Skeletal muscle cell (primary cell): ENCODE measurements at places on chromosomes 3 and 15.
A peak's percentile ranks its signal among the peaks of the same experiment; 100 is the strongest.

- no peak for DNase-seq
Observed at GRCh38 chr3:24538891-24539290, 44.2 kb upstream of the THRB start.

DNA sequence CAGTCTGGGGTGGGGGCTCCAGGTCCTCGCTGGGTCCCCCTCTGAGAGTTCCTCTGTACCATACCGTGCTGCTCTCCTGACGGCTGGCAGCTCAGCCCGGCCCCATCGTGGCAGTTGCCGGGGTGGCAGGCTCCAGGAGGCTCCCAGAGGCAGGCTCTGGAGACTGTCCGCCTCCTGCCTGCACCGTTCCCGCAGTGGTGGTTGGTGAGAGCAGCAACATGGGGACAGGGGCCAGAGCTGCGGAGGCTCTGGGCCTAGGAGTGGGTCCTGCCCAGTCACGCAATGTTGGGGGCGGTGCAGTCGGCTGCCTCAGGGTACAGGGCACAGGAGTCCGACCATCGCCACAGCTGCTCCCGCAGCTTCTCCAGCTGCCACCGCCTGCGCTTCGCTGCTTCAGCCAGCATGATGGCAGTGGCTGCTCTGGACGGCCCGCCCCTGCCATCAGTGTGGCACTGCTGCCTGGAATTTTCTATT lies 492.7 kb downstream of the AGBL1 start:
- DNase-seq: no peak

DNA sequence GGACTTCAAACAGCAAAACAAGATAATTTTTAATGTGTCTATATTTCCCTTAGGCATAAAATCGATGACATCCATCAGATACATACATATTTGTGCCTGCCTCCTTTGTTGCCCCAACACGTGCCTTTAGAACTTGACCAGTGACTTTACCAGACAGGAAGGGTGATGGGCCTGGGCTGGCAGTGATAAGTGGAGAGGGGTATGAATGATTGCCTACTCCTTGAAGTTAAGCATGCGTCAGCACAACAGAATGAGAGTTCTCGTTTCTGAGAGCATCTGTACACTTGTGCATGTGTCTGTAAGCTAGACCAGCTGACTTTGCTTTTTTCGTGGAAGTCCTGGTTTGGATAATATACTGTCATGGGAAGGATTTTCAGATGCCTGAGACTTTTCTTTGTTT lies 54.9 kb upstream of the COL6A6 start:
- no peak for DNase-seq

GRCh38 chr3:39989746-39990145 lies 180.3 kb downstream of the MYRIP start:
- no peak for DNase-seq

- DNase-seq: no peak
Observed at GRCh38 chr3:139198929-139199328, 144.9 kb upstream of the MRPS22 start.

DNA sequence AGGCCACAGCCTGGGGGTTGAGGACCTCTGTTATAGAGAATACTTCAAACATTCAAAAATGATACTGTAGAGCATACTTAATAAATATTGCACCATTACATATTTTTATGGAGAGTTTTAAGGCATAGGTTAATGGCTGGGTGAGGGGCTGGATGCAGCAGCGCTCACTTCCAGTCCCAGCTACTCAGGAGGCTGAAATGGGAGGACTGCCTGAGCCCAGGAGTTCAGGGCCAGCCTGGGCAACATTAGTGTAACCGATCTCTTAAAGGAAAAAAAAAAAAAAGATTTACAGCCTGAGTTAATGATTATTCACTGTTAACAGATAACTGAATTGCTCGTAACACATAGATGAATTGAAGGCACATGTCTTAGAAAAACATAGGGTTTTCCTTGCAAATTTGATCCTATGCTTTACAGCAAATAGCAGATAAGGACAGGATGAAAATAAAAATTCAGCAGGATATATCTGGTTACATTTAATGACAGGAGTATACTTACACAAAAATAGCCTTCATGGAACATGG lies 282.9 kb downstream of the TBC1D5 start:
- DNase-seq: no peak

DNA sequence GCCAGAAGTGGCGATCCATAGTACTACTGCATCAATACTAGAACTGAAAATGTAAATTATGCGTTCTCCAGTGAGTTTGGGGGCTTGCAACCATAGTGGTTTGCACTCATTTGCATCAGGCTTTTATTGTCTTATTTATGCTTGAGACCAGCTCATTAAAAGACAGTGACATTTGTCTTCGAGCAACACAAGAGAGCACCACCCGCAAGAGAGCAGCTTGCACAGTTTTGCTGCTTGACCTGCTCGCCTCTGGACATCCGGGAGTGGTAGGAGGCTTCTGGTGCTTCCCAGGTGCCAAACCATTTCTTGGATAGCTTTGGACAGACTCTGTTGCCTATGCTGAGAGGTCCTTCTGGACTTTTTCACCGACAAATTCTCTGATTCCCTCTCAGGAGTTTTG lies 294.6 kb downstream of the MEX3B start:
- no peak for DNase-seq

DNA sequence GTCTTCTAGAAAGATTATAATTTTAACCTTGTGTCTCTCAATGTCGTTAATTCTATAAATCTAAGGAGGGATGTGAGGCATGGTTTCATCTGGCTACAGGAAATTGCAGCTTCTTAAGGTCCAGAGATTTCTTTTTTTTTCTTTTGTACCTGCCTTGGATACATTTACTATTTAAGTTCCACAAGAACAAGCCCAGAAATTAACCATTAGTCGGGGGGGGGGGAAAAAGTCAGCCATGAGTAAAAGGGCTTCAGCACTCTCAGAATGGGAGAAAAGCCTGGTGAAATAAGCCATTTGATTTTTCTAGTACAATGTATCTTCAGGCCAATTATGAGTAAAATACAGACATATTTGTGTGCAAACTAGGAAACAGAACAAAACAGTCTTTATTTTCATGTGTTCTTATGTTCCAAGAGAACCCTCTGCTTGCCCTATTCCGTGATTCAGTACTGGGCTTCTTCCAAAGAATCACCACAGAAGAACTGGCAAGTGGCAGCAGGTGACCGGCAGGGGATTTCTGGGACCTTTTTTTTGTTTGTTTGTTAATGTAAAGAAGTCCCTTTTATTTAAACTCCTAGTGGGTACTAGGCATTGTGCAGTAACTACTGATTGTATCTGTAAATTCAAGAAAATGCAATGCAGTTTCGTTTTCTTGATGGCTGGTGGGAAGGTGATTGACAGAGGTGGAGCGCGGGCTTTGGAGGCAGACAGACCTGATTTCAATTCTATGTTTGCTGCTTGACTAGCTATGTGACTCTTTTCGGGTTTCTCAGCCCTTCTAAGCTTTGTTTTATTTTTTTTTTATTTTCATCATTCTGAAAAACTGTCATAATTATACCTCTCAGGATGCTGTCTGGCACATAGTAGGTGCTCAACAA lies 82.5 kb downstream of the PEX5L start:
- no peak for DNase-seq

DNA sequence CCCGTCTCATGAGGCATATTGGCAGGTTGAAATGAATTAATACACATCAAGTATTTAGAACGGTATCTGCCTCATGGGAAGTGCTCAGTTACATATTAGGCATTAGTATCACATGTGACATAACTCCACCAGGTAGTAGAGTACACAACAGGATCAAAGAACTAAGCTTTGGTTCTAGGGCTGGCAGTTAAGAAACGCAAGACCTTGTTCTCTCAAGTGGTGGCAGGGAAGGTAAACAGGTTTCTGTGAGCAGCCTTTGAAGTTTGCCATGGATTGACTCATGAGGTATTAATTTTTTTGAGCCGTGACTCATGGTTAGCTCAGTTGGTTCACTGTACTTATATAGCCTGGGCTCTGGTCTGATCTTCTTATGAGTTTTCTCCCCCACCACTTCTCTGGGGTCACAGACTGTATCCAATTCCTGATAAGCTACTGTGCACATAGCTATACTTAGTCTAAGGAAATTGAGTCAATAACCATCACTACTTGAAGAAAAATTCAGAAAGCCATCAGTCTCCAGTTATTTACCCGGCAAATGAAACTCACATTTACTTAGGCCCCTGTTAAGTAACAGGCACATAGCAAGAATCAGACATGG lies 155.6 kb upstream of the STT3B start:
- no peak for DNase-seq

DNA sequence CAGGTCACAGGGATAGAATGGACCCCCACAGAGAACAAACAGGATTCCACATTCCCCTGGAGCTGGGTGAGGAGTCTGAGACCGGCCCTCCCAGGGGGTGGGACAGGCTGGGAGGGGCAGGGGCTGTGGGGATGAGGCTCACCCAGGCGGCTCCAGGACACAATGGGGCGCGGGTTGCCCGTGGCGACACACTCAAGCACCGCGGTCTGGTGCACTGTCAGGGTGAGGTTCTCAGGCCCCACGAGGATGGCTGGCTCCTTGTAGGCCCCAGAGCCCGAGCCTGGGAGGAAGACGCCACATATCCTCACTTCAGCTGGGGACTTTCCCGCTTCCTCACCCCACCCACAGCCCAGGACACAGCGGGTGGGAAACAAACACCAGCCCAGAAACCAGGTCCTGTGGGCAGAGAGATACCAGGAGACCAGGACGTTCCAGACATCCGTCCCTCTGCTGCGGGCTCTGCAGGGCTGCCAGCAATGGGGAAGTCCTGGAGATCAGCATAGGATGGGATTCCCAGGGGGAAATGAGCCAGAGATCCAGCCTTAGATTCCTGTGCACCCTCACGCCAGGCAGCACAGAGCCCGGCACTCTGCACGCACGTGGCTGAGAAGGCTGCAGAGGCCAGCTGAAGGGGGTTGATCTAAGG lies 30.2 kb downstream of the RNU5B-1 start:
- no peak for DNase-seq

DNA sequence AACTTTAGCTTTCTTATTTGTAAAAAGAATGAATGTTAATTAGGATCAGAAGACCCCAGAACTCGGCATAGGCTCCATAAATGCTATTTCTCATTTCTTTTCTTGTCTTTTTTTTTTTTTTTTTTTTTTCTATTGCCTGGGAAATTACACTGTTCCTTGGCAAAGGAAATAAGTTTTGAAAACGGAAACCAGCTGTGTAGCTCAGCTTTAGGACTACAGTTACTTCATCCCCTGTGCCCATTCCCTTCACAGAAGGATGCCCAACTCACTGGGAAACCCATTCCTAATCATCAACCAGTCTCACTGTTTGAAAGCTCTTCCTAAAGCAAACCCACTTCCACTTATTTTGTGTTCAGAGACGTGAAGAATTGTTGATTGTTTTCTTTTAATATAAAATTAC lies 254.0 kb upstream of the IL12A start:
- no peak for DNase-seq

DNA sequence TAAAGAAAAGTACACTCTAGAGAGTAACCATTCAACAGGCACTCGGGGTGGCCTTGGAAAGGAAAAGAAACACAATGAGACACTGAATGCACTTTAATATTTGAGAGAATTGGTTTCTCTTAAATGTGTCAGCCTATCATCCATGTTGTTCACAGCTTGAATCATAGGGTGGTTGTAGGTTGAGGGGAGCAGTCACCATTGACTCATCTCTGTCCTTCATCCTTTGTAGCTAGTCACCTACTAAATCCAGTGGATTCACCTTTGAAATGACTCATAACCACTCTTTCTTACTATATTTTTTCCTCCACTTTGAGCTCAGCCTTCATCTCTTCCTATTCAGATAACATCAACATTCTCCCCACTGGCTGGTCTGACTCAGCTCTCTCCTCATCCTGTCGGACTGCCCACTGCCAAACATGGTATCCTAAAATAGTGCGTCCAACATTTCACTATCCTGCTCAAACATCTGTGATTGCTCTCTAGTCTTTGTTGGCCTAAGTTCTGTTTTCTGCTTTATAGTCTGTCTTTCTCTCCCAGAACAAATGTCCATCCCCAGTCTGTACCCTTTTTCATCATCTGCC lies 182.7 kb upstream of the GADL1 start:
- peak; percentile 81 for DNase-seq

- DNase-seq: no peak
Observed at GRCh38 chr3:101244212-101244575, 76.2 kb downstream of the IMPG2 start.

GRCh38 chr3:103170651-103171050 lies 735.8 kb downstream of the ZPLD1 start:
- DNase-seq: no peak

DNA sequence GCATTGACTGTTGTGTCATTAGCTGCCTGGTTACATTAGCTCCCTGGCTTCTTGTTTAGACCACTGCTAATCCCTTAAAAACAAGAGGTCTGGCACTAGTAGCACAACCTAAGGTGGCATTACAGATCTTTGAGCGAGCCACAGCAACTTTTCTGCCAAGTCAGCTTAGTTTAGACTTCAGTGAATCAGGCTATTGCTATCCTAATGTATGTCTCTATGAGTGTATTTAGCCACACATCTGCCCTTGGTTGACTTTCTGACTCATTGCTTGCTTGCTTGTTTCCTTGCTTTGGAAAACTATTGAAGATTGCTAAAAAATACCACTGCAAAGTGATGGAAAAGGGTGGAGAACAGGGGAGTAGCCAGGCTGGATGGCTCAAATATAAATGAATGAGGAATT lies 50.2 kb downstream of the CHP1 start:
- peak; percentile 75 for DNase-seq

- no peak for DNase-seq
Observed at GRCh38 chr3:182693723-182694122, 99.6 kb upstream of the ATP11B start.

GRCh38 chr3:129101370-129102138 lies 20.1 kb downstream of the RAB43 start:
- no peak for DNase-seq

DNA sequence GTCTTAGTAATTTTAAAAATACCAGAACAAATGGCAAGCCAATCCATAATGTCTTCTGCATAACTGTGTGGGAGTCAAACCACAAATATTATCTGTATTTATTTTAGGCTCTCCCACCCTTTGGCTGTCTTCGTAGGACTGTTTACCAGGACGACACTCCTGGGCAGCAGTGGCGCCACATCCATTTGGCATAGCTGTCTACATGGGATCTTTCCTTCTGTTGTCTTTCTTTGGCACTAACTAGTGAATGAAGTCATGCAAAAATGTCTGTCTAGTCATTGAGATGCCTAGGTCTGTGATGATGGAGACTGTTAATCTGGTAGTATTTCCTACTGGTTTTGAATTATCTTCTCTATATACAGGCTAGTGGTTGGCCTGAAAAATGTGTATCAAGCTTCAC lies 54.0 kb upstream of the CHMP2B start:
- peak; percentile 8 for DNase-seq

GRCh38 chr15:96338766-96339618 lies 8.5 kb downstream of the NR2F2 start:
- no peak for DNase-seq

DNA sequence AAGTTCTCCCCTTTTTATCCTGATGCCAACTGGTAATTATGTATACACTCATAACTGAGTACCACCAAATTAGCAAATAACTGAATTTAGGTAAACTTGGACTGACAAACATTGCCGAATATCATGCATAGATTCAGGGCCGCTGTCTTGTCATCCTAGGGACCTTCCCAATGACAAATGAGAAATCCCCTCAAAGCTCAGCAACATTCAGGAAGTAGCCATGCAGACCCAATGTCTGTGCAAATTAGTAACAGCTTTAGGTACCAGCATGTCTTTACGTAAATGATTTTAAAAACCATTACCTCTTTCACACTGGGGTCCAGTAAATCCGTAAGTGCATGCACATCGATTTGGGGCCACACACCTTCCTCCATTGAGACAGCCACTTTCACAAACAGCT lies 49.5 kb downstream of the FBN1 start:
- no peak for DNase-seq

GRCh38 chr3:44669760-44670159 lies 21.2 kb downstream of the ZNF35 start:
- DNase-seq: no peak

- no peak for DNase-seq
Observed at GRCh38 chr3:33364531-33365128, 75.6 kb downstream of the UBP1 start.

GRCh38 chr15:81492331-81492968 lies 118.4 kb upstream of the TMC3 start:
- peak; percentile 74 for DNase-seq
